ENCODE measurements at places on chromosomes 2 and 18.

DNA sequence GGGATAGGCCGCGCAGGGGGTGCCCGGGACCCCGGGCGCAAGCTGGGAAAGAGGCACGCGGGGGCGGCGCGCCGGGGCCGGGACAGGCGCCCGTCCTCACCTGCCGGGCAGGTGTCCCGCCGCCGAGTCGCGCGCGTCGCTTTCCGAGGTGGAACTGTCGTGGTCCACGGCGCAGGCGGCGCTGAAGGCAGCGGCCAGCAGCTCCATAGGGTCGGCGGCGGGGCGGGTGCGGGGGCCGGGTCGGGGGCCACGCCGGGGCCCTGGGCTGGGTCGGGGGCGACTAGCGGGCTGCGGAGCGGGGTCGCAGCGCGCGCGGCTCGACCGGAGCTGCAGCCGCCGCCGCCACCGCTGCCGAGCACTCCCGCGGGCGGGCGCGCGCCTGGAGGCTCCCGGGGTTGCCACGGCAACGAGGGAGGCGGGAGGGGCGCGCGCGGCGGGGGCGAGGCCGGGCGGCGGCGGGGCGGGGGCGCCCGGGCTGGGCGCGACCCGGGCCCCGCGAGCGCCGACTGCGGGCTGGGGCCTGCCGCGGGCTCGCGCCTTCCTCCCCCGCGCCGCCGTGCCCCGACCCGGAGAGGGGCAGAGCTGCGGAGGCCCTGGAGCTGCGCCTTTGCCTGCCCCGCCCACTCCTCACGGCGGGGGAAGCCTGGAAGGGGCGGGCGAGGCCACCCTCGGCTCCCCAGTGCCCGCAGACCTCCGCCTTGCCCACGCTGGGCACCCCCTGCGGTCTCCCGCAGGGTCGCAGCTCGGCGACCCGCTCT lies 57.9 kb downstream of the SNORC start:
- peak; percentile 58 for DNase-seq

- DNase-seq, result no peak
These were observed 30.1 kb upstream of the GALNT14 start for GRCh38 chr2:31168291-31168690.

- peak; percentile 17 for DNase-seq
These were observed 60.5 kb upstream of the B3GNT7 start for GRCh38 chr2:231334981-231335380.

DNA sequence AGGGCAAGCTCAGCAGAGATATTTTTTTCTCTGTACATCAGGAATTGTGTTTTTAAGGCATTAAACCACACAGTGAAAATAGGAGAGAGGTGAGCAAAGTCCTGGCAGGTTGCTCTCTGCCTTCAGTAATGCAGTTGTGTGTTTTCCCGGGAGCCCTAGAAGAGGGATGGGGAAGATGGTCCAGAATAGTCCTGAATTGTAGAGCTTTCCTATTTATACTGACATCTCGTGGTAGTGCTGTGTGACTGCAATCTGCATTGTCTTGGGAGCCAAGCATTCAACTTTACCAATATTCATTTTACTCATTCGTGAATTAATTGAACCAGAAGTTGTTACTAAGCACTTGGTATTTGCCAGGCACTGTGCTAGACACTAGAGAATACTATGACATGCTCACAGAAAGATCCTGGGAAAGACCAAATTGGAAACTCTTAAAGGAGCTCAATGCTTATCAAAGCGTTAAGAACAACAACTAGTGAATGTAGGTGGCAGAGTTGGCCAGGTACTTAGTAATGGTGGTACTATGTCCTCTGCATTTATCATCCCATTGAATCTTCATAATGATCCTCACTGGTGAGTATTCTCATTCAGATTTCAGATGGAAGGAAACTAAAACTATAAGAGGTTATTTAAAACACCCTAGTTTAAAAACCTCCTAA lies 214.6 kb downstream of the TRIB2 start:
- DNase-seq, result no peak

- no peak for DNase-seq
These were observed 63.5 kb upstream of the WIPF1 start for GRCh38 chr2:174660984-174661675.

- no peak for DNase-seq
These were observed 366.0 kb upstream of the SLC14A2 start for GRCh38 chr18:45249246-45249661.

- no peak for DNase-seq
These were observed 377.5 kb downstream of the EIPR1 start for GRCh38 chr2:3000125-3000524.

GRCh38 chr2:55883357-55883756 lies 40.2 kb downstream of the EFEMP1 start:
- no peak for DNase-seq

DNA sequence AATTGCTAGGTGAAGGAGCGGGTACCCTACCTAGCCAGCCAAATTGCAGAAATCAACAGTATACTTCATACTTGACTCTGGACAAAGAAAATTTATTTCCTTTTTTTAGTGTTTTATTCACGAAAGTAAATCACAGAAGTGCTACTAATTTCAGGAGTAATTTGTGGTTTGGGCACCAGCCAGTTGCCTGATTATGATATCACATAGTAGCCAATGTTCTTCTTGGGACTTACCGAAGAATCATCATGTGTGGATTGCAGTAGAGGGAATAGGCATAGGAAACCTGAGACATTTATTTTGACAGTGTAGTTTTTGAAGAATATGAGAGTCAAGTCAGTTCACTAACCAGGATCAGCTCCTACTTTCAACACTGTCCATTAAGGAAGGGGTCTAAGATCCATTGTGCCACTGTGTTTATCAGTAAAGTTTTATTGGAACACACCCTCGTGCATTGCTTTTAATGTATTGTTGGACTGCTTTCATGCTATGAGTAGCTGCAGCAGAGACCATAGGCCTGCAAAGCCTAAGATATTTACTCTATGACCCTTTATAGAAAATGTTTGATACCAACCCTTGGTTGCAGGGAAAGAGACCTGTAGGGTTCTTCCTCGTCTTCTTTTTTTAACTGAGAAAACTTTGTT lies 32.1 kb downstream of the TNFRSF11A start:
- DNase-seq, result no peak

DNA sequence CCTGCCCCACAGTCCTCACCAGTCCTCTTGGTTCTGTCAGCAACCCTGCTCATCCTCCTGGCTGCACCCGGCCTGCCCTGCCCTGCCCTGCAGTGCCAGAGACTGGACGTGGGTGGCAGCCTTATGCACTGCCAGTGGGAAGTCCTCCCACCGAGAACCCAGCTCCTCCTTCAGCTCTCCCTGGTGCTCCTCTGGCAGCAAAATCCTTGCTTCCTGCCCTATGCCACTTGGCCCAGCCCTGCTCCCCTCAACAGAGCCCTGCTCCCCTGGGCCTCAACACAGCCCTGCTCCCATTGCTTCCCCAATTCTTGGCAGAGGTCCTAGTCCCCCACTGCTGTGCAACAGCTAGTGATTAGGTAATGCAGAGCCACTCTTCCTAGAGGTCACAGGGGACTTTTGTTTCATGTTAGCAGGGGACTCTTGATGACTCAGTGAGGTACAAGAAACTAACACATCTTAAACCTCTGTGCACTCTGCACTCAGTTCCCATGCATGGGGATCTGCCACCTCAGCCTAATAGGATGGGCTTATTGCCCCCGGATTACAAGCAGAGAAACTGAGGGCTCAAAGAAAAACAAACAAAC lies 58.0 kb upstream of the EDAR start:
- no peak for DNase-seq

Measured in dorsolateral prefrontal cortex (tissue), 122 donors.